ENCODE measurements at places on chromosomes 16 and 17.

DNA sequence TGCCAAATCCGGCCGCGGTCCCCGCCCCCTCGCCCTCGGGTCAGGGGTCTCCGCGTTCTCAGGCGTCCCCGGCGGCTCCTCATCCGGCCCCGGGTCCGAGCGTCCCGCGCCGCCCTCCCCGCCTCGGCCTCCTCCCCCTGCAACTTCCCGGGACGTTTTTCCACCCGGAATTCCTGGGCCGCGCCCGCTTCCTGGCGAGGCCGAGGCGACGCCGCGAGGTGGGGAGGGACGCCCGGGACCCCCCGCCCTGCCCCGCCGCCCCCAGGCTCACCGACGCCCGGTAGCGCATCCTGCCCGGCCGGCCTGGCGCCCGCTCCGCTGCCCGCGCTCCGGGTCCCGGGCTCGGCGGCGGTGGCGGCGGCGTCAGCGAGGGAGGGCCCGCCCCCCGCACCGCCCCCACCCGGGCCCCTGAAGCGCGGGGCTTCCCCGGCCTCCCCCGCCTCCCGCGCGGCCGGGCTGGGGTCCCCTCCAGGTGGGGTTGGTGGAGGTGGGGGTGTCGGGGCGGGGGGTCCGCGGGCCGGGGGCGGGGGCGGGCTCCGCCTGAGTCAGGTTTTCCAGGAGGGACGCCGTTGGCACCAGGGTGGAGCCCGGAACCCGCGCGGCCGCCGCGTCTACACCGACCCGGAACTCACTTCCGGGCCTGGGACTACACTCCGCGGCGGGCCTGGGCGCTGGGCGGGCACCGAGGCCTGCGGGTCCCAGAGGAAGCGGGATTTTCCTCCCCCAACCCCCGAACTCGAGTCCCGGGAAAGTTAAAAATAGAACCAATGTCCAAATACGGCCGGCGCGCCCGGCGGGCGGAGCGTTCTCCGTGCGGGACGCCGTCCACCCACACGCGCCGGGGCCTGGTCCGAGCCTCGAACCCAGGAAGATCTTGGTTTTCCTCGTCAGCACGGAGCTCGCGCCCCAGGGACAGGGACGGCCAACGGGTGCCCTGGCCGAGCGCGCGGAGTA is 6.8 kb downstream of the MYO1C start:
- DNase-seq: peak; percentile 42

- no peak for DNase-seq
Observed at GRCh38 chr16:28053461-28053860, 10.1 kb downstream of the GSG1L start.

DNA sequence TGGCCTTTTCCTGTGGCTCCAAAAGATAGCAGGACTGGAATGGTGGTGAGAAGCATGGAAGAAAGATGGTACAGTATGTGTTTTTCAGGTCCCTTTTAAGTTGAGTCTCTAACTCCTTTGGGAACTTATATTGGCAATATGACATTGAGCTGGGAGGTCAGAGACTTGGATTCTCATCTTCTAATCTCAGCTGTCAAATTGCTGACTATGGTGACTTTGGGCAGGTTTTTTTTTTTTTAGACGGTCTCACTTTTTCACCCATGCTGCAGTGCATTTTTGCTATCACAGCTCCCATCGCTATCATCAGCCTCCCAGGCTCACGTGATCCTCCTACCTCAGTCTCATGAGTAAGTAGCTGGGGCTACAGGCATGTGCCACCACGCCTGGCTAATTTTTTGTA is 15.1 kb upstream of the CDK5R1 start:
- DNase-seq: no peak

DNA sequence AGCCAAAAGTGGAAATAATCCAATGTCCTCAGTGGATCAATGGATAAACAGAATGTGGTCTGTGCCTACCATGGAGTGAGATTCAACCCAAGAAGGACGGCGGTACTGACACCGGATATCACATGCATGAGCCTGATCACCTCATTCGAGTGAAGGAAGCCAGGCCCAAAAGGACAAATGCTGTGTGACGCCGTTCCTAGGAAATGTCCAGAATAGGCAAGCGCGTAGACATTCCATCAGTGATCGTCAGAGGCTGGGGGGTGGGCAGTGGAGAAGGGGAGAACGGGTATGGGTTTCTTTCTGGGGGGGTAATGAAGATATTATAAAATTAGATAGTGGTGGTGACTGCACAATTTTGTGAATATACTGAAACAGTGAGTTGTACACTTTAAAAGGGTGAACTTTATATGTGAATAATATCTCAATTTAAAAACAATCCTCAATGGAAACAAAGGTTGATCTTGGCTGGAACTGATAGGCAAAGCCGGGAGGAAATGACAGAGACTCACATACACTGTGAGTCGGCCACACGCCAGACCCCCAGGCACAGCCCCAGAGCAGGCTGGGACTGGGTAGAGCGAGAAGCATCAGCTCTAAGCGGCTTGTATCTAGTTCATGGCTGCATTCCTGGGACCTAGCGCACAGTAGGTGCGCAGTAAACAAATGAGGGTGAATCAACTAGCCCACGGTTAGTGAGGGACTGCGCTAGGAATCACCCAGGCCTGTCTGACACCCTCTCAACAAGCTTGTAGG is 3.5 kb downstream of the DBNDD1 start:
- no peak for DNase-seq

DNA sequence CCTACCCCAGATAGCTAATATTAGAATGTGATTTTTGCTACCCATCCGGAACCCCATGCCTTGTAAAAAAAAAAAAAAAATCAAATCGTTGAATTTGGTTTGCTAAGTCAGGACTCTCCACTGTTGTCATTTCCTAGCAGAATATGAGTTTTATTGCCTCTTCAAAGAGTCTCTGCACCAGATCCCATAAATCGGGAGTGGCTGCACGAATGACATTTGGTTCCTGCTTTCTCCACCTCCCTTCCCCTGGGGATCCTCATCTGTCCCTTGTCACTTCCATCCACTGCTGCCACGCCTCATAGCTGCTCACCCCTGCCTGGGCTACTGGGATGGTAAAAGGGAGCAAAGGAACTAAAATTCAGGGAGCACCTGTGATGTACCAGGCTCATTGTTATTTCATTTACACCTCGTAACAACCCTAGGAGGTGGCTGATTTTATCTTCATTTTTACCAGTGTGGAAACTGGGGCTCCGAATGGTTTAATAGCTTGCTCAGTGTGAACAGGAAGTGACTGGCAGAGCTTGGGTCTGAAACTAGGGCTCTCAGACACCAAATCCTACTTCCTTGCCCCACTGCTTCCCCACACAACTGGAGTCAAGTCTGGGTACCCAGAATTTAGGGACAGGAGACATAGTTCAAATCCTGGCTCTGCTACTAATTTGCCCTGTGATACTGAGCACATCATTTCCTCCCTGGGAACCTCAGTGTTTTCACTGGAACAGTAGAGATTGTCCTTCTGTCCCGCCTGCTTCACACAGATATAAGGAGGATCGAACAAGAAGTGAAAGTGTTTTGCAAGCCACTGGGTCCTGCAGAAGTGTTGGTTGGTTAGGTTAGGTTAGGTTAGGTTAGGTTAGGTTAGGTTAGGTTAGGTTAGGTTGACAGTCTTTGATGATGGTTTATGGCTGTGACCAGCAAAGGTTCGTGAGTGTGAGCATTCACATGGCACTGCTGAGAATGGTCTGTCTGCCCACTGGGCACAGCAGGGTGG is 585 bp upstream of the KRT36 start:
- DNase-seq: no peak

GRCh38 chr16:30335598-30336474 is 19.3 kb downstream of the CD2BP2 start:
- DNase-seq: no peak

GRCh38 chr16:48232493-48233040 is 11.5 kb upstream of the LONP2 start:
- DNase-seq: no peak

GRCh38 chr16:74999609-75000480 is 1.0 kb downstream of the ZNRF1 start:
- no peak for DNase-seq

GRCh38 chr16:85459529-85460251 is 153.4 kb upstream of the GSE1 start:
- no peak for DNase-seq

- peak; percentile 68 for DNase-seq
Observed at GRCh38 chr16:30903002-30903401, 6.6 kb downstream of the CTF1 start.

GRCh38 chr17:5607946-5608345 is 23.6 kb upstream of the NLRP1 start:
- DNase-seq: no peak

DNA sequence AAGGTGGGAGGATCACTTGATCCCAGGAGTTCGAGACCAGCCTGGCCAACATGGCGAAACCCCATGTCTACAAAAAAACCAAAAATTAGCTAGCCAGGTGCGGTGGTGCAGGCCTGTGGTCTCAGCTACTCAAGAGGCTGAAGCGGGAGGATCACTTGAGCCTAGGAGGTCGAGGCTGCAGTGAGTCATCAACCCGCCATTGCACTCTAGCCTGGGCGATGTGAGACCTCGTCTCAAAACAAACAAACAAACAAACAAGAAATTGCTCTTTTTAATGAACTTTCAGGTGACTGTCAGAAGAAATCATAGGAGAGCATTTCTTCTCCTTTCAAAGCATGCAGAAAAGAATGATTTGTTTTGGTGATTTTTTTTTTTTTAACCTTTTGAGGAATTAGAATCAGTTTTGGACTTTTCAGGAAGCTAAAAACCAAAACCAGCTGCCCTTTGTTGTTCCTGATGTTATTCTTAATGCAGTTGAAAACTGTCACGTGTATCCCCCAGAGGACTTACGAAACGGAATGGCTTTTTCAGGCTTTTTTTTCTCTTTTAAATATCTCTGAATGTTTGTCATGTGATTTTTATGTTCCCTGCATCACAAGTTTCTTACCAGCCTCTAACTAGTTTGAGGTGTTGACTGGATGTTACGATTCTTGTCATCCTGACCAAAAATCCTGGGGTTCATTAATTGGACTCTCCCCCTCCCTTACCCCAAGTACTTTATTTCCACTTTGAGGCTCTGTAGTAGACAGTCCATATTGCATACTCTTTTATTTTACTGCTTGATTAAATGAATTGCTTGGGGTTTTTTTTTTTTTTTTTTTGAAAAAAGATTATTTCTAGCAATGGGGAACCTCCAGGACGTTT is 34.1 kb downstream of the SNX29 start:
- no peak for DNase-seq

- DNase-seq: no peak
Observed at GRCh38 chr16:62249069-62249468, 212.8 kb upstream of the CDH8 start.

GRCh38 chr17:64546716-64547115 is 39.9 kb downstream of the CEP95 start:
- no peak for DNase-seq

DNA sequence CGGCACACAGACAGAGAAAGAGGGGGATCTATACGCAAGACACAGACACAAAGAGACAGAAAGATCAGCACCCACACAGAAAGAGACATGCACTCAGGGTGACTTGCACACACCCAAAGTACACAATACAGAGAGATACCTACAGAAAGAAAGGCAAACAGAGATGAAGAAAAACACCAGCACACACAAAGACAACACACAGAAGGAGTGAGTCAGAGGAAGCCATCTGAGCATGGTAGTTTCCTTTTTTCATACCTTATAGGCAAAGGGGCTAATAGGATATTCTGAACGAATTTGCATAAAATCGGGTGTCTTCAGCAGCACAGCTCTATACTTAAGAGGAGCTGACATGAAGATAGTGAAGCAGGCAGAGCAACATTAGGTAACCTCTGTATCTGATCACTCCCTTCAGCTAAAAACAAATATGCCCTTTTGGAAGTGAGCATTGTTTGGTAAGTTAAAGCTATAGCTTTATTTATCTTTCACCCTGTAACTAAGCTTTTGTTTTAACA is 198.6 kb downstream of the AATF start:
- DNase-seq: no peak

DNA sequence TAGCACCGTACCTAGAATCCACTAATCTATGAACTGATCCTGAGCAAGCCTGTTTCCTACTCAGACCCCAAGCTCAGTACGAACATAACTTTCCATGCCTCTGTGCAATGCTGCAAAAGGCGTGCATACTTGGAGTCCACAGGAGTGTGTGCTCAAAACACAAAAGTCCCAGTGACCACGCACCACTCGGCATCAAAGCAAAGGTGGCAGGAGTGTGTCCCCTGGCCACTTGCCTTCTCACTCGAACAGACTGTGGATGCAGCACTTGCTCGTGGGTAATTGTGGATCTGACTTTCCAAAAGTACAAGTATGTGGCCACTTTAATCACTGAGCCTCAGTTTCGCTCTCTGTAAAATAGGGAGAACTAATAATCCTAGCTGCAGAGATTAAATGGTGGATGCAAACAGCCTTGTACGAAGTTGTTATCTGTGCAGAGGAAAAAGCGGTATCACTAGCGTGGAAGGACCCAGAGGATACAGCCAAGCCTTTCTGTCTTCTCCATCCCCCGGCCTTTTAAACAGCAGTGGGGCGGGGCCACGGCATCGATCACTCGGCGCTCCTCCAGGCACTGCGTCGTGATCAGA is 311 bp upstream of the KDM8 start:
- no peak for DNase-seq

DNA sequence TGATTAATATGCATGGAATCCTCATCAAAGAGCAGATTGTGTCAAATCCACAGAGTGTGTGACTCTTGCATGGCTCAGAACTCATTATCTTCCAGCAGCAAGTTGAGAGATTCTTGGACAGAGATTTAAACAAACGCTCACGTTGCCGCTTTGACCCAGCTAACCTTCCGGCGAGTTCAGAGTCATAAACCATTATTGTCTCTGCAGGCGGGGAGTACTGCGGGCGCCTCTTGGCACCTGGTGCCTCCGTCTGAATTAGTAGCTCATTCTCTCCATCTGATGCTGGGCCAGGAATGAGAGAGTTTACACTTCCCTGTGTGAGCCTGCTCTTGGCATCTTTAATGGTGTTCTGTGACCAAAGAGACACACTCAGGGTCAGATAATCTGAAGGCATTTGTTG is 138.6 kb upstream of the WSCD1 start:
- DNase-seq: no peak

DNA sequence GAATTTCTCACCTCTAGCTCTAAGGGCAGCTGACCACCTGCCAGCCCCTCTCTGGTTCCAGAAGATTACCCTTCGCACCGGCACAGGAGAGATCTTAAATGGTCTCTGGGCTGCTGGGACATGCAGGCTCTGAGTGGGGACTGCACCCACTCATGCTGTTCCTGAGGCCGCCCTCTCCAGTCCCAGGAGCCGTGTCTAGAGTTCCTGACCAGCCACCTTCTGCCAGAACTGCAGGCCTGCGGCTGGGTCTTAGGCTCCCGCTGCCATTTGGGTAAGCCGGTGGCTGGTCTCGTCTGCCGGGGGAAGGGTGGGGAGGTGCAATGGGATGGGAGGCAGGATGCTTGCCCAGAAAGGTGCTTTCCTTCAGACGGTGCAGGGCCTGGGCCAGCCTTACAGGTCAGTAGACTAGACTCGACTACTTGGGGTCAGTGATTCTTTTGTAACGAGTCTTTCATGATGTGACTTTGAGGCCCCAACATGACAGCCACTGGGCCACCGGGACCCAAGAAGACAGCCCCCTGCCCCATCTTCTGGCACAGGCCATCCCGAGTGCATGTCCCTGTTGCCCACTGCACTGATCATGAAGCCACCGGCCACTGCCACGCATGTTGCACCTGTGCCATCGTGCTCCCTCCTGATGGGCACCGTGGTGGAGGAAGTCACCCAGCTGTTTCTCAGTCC is 26.4 kb downstream of the B9D1 start:
- no peak for DNase-seq

All from hematopoietic multipotent progenitor cell treated with erythropoietin and hydrocortisone succinate and interleukin-3 and kit ligand, for 8 days (in vitro differentiated cells).